Fibroblast of skin of left biceps (primary cell): ENCODE measurements at places on chromosomes 3 and 15.

- DNase-seq: no peak
Observed at GRCh38 chr15:70687482-70687881, 75.9 kb downstream of the UACA start.

- DNase-seq: no peak
Observed at GRCh38 chr3:15290736-15291135, 41.6 kb downstream of the SH3BP5 start.

- DNase-seq: peak; percentile 99
Observed at GRCh38 chr3:58628823-58629562, 37.6 kb downstream of the FAM3D start.

DNA sequence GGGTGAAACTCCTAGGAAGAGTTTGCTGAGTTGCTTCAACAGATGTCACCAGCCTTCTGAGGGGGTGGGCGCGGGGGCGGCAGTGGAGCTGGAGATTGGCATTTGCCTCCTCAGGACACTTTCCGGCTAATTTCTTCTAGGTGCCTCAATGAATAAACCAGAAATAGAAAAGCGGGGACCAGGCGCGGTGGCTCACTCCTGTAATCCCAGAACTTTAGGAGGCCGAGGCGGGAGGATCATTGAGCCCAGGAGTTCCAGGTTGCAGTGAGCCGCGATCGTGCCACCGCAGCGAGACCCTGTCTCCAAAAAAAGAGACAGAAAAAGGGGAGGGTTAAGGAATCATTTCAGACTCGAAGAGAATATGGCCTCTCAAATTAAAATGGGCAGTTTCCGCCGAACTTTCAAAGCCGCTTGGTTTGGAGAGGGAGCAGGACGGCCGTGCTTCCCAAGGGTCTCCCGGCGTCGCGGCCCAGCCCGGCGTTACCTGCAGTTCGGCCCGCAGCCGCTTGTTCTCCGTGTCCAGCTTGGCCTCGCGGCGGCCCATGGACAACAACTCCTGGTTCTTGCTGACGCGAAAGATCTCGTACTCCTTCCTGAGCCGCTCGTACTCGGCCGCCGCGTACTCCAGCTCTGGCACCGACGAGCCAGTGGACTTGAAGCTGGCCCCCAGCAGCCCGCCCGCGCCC is 587 bp downstream of the NPHP3 start:
- no peak for DNase-seq

DNA sequence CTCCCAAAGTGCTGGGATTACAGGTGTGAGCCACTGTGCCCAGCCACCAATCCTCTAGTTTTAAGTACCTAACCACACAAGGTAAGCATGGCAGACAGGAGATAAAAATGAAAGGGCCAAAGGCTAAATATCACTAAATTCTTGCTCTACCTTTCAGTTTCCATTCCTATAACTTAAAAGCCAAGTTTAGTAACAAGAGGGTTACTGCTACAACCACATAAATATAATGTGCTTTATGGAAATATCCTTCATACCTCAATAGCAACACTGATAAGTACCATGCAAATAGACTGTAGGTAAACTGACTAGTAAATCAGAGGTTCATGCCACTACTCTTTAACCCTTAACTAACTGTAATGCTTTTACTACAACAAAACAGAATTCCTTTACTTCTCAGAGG is 38.7 kb upstream of the MUC13 start:
- no peak for DNase-seq

DNA sequence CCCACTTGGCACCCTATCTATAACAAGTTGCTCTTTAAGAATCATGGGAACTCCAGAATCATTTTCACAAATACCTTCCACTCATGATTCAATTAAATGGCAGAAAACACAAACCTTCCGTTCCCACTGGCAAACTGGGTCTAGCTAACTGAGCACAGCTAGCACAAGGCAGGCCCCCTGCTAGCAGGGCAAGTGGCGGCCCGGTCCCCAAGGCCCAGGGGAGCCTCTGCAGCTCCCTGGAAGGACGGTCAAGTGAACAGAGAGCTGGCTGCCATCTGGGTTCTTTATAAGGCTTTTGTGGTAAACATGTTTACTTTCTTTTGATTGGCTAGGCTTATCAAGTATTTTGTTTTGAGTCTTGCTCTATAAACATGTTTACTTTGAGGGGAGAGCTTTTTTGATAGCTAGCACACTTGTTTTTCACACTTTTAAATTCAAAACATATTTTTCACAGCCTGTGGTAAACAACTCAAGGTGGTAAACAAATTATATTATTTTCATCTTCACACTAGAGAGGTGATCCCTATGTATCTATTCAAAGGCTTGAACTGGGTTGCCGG is 81.4 kb downstream of the FOXP1 start:
- DNase-seq: no peak

DNA sequence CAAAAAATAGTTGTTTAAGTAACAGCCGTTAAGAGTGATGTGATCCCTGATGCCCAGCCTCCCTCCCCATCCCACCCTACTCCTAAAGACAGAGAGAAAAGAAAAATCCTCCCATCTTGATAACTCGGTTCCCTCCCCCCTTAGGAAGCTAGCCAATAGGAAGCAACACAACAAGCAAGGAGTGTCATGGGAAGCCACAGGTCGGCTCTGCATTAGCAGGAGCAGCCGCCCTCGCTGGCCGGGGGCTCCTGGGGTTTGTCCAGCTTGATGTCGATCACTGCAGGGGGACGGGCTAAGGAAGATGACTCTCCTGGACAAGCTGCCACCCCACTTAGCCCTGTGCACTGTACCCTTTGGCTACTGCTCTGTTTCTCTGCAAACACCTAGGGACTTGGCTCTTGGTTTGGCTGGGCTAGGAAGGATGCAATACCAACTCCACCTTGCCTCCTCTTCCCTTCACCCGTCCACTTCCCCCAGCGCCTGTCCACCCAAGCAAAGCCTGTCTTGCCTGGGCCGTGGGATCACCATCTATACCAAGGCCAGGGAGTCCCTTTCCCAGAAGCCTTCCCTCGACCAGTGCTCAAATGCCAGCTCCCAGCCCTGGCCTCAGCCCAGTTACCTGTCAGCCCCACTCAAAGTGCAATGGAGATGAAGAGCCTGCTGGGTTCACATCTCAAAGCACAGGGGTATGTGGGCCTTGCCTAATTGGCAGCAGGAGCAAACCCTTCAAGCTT is 23.1 kb downstream of the SRPRB start:
- DNase-seq: no peak
